Activated T-helper 1 cell treated with anti-CD3 and anti-CD28 coated beads, Interleukin-12 subunit alpha, Interleukin-12 subunit beta, Interleukin-2, Interleukin-4 antibody, amounts not matched to agents 30 ng/mL and 10 ng/mL and 1 ng/mL, durations not matched to agents 14 hours and 24 hours and 36 hours (primary cell): ENCODE measurements at places on chromosomes 2 and 18. TPM values are rescaled to one million over a fixed set of nuclear protein-coding genes. Genes with fewer than 3 reads are reported as not detected.

Gene ABCB11
- 0.02 TPM in 1 of 2 replicates, not detected in the other for total RNA-seq

Gene RUFY4
- 0.64 and 0.67 TPM in 2 replicates for total RNA-seq

DNA sequence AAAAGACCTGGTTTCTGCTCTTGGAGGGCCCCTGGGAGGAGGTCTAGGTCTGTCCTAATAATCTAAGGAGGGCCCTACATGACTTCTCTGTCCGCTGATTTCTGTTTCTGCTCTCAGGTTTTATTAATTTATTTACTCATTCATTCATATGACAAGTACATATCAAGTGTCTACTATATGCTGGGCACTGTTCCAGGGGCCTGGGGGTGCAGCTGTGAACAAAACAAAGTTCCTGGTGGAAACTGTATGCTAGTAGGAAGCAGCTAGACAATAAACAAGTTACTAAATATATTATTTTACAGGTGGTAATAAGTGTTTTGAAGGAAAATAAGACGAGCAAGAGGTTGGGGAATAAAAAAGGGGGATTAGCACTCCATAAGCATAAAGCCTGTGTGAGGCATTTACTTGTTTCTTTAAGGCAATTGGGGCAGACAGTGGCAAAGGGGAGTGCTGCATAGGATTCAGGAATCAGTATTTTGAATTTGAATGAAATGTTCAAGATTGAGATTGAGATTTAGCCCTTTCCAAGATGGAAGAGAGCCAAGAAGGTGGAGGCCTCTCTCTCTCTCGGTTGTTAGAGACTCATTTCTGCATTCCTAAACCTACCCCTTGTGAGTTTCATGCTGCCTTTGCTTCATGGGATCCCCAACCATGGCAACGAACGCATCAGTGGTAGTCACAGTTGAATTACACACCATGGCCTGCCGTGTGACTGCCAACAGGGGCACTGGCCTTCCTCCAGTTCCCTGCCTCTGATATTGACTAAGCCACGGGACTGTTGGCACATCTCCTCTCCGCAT lies 28.3 kb downstream of the DRC1 start:
- no peak overlapping the region for H3K4me3 ChIP-seq
- H3K27ac ChIP-seq, result no peak overlapping the region
- DNase-seq, result no peak
- no peaks in the 10 kb centered on the region for H3K4me1 ChIP-seq
- H3K27me3 ChIP-seq, result peaks cover 4% of the 10 kb centered on the region
- H3K36me3 ChIP-seq, result no peaks in the 10 kb centered on the region

- no peaks in the 10 kb centered on the region for H3K36me3 ChIP-seq
- no peaks in the 10 kb centered on the region for H3K4me1 ChIP-seq
- H3K27ac ChIP-seq, result no peak overlapping the region
- peaks cover 7% of the 10 kb centered on the region for H3K27me3 ChIP-seq
Observed at GRCh38 chr2:168790226-168790902, 12.1 kb upstream of the NOSTRIN start.
